ENCODE measurements at places on chromosomes 11 and 22.
A peak's percentile ranks its signal among the peaks of the same experiment; 100 is the strongest.

DNA sequence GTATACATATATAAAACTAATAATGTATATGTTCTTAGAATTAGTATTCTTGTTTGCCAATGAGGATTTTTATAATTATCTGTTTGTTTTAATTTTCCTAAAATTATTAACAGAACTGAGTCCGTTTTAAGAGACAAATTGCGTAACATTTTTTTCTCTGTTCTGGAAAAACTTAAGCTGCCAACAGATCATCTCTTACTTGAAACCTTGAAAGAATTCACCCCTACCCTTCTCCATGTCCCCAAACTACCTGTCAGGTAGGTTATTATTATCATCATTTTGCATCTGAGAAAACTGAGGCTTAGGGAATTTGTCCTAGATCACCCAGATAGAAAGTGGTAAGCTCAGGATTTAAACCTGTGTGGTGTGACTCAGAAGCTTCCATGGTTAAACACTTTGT is 14.7 kb downstream of the SLC5A4 start:
- no peak for DNase-seq

- DNase-seq, result peak; percentile 22
Observed at GRCh38 chr11:66459138-66459778, 7.4 kb upstream of the PELI3 start.

- DNase-seq, result no peak
Observed at GRCh38 chr11:133555034-133555433, 22.7 kb upstream of the OPCML start.

- no peak for DNase-seq
Observed at GRCh38 chr11:2446590-2447252, 1.9 kb downstream of the KCNQ1 start.

DNA sequence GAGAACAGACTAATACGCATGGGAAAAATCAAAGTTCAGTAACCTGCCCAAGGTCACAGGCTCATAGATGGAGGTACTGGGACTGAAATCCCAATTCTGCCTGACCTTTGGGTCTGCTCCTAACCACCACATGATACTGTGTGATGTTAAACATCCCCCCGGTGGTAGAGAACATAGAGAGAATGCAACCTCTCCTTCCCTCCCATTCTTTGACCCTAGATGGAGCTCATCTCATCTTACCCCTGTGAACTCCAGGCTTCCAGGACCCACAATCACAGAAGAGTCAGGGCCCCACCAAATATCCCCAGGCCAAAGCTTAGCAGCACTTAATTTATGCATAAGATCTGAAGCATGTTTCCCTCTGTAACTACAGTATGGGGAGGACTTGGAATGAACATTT is 198.5 kb downstream of the MYO18B start:
- no peak for DNase-seq

- DNase-seq, result peak; percentile 50
Observed at GRCh38 chr11:12381875-12382274, 4.5 kb downstream of the PARVA start.

All from EH (cell line).